Esophagus squamous epithelium (tissue), 5 donors: ENCODE measurements at places on chromosomes 3 and 15.

- DNase-seq, result no peak
Observed at GRCh38 chr3:151419806-151420205, 35.3 kb upstream of the P2RY12 start.

GRCh38 chr3:71400986-71401451 is 182.5 kb downstream of the FOXP1 start:
- DNase-seq, result no peak

- no peak for DNase-seq
Observed at GRCh38 chr15:31478702-31479221, 152.1 kb downstream of the KLF13 start.

DNA sequence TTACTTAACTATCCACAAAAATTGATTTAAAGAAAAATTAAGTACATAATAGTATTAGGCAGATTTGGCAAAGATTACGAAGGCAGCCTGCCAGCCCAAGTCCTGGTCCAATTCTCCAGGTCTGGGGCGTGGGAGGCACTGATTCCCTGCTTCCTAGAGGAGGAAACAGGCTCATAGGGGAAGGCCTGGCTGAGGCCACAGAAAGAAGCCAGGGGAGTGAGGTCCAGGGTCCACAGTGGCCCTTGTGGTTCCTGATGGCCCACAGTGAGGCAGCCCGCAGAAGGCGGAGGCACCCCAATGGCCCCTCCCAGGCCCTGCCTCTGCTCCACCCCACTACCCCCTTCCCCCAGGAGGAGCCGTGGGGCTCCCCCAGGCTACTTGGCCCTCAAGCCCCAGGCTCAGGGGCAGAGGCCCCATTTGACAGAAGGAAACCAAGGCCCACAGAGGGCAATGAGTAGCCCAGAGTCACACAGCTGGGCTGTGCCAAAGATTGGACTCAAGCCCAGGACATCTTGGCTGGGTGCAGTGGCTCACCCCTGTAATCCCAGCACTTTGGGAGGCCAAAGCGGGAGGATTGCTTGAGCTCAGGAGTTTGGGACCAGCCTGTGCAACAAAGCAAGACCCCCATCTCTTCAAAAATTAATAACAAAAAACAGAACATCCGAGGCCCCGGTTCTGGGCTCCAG is 21.0 kb downstream of the H1-8 start:
- DNase-seq, result no peak

DNA sequence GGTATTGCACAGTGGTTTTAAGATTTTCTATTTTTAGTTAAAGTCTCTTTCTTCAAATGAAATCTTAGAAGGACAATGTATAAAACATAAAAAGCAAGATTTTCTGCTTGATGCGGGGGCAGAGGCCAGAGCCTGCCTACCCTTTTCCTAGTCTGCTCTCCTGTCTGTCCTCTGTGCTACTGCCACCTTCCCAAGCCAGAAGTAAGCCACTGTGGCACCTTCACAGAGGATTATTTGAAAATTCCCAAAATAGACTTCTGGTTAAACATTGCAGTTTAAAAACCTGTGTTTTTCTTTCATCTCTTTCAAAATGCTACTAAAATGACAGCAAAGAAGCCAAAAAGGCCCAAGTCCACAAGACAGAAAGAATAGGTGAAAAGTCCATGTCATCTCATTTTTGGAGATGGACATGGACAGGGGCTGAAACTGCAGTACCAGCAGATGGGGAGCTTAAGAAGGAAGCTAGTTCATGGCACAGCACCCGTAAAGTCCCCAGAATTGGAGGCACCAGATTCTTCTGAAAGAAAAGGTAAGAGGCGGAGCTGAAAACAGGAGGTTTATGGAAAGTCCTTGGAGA is 37.0 kb downstream of the PAQR9 start:
- no peak for DNase-seq

GRCh38 chr3:195040773-195041520 is 230.0 kb downstream of the XXYLT1 start:
- no peak for DNase-seq

- no peak for DNase-seq
Observed at GRCh38 chr3:31953091-31953490, 28.0 kb downstream of the OSBPL10 start.

DNA sequence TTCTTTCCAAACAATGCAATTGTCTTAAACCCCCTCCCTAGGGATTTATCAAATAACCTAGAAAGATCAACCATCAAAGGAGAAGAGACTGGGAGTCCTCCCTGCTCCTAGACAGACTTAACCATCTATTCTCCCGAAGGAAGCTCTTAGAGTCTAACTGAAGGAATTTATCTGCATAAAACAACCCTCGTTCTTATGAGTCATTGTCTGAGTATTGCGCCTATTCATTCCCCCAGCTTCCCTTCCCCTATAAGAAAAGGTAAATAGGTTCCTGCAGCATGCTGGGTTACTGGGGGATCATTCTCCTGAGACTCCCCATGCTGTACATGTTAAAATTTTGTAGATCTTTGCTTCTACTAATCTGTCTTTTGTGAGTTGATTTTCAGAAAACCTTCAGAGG is 412.7 kb downstream of the OCA2 start:
- no peak for DNase-seq

DNA sequence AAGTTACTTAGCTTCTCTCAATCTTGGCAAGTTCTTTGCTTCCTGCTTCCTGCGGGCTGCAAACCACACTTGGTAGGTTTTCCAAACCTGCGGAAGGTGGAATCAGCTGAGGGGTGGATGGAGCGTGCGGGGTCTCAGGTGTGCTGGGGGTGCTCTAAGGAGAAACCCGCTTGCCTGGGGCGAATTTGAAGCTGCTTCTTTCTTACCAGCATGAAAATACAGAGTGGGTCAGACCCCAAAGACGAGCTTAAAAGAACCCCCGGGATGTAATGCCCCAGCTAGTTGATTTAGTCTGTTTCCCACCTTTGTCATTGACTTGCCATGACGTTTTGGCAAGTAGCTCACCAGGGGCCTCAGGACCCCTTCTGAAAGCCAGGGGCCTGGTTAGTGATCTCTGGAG is 28.8 kb upstream of the CORO2B start:
- DNase-seq, result no peak

- DNase-seq, result no peak
Observed at GRCh38 chr3:13348661-13349396, 71.3 kb downstream of the NUP210 start.

GRCh38 chr15:70461017-70461416 is 302.3 kb downstream of the UACA start:
- no peak for DNase-seq

DNA sequence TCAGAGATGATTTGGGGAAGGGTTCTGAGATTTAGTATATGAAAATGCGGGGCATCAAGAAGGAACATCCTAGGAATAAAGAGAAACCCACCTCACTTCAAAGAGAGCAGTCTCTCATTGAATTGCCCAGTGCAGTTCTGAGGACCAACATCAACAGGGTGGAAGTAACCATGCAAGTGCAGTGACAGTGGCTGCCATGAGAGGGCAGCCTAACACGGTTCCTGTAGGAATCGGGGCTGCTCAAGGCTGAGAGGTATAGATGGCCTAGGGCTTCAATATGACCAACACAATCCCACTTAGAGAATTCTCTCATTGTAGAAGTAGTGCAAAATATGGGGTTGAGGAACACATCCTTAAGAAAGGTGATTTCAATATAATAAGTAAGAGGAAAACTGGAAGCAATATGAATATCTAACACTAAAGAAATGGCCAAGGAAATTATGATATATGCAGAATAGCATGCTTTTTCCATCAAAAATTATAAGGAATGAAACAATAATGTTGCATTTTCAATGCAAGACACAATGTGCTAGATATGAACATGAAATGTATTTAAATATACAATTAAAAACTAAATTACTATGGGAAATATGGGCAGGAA is 51.1 kb upstream of the ARRDC4 start:
- peak; percentile 2 for DNase-seq

- no peak for DNase-seq
Observed at GRCh38 chr15:78675617-78676360, 34.8 kb upstream of the CHRNB4 start.

- DNase-seq, result no peak
Observed at GRCh38 chr3:187994221-187995042, 159.5 kb upstream of the LPP start.

- DNase-seq, result no peak
Observed at GRCh38 chr3:12954891-12955650, 113.7 kb upstream of the RPL32 start.

DNA sequence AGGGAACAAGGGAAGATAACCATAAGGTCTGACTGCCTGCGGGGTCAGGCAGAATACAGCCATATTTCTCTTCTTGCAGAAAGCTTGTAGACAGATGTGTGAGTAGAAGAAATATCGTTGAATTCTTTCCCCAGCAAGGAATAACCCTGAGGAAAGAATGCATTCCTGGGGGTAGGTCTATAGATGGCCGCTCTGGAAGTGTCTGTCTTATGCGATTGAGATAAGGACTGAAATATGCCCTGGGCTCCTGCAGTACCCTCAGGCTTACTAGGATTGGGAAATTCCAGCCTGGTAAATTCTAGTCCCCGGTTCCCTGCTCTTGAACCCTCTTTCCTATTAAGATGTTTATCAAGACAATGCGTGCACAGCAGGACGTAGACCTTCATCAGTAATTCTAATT is 15.8 kb upstream of the SST start:
- DNase-seq, result no peak

DNA sequence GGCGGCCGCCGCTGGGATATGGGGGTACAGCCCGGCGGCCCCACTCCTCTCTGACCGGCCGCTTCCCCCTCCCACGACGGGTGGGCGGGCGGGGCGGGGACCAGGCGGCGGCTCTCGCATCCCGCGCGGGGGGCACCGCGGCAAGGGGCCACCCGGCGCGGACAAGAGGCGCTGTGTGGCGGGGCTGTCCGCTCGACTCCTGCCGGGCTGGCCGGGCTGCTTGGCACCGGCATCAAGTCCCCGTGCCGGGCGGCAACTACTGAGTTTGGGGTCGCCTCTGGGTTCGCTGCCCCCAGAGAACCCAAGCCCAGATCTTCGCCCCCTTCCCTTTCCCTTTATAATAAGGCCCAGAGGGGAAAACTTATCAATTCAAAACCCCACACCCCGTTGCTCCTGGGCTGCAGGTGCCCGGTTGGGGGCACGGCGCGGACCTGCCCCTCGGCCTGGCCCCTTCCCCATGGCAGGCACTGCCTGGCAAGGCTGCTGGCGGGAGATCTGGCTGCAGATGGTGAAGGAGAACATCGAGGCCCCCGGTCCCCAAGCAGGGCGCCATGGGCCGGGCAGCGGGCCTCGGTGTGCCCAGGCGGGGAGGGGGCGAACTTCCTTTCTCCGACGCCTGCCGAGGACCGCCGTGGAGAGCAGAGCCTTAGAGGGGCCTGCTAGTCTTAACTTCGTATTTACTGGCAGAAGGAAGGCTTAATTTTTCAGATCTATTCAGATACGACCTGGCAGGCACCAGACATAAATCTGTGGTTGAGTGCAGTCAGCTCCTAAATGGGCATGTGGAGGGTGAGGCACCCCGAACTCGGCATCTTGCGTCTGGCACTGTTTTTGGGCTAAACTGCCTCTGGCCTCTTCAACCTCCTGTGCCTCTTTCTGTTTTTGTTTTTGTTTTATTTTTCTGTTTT is 911 bp downstream of the APBA2 start:
- no peak for DNase-seq

DNA sequence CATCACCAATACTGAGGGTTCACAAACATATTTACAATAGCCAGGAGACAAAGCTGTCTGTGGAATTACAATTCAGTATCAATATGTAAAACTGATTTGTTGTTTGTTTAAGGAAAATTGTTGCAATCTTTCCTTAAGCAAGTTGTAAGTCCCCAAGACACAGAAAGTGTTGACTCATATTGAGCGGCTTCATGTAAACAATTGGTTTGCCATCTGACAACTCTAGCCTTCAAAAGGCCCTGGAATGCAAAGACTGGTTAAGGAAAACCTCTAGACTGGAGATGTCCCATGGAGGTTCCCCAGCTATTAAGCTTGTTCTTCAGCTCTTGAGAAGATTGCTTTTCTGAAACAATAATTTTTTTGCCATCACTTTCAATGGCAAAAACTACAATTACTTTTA is 283.7 kb upstream of the PROK2 start:
- no peak for DNase-seq

GRCh38 chr3:52210550-52211046 is 12.6 kb downstream of the ALAS1 start:
- no peak for DNase-seq
